ENCODE measurements at places on chromosomes 1 and 21. TPM values are rescaled to one million over a fixed set of nuclear protein-coding genes. Genes with fewer than 3 reads are reported as not detected.

AGBL4 gene
- 0.78 TPM for total RNA-seq

HES4 gene
- total RNA-seq: 97.2 TPM

SH3BGR gene
- 1.0 TPM for total RNA-seq

RNU1-1 gene
- total RNA-seq: 15,479 TPM

NBPF10 gene
- total RNA-seq: 0.33 TPM

OVAAL gene
- total RNA-seq: not detected

TSSK3 gene
- 12.2 TPM for total RNA-seq

LRRC53 gene
- not detected for total RNA-seq

RAB42 gene
- total RNA-seq: not detected

UBXN10 gene
- total RNA-seq: 1.0 TPM

WNT2B gene
- total RNA-seq: 3.9 TPM

GBP4 gene
- 0.66 TPM for total RNA-seq

GLIS1 gene
- total RNA-seq: not detected

CFHR1 gene
- not detected for total RNA-seq

NUDT4B gene
- 42.5 TPM for total RNA-seq

AADACL4 gene
- total RNA-seq: not detected

KRTAP13-2 gene
- not detected for total RNA-seq

METTL18 gene
- 6.0 TPM for total RNA-seq

NME7 gene
- total RNA-seq: 23.9 TPM

GRIK3 gene
- under 0.01 TPM for total RNA-seq

Measured in body of pancreas (tissue), 4 donors.